ENCODE measurements at places on chromosomes 3 and 15.

GRCh38 chr15:68512598-68512997 lies 66.2 kb upstream of the CORO2B start:
- DNase-seq, result no peak

DNA sequence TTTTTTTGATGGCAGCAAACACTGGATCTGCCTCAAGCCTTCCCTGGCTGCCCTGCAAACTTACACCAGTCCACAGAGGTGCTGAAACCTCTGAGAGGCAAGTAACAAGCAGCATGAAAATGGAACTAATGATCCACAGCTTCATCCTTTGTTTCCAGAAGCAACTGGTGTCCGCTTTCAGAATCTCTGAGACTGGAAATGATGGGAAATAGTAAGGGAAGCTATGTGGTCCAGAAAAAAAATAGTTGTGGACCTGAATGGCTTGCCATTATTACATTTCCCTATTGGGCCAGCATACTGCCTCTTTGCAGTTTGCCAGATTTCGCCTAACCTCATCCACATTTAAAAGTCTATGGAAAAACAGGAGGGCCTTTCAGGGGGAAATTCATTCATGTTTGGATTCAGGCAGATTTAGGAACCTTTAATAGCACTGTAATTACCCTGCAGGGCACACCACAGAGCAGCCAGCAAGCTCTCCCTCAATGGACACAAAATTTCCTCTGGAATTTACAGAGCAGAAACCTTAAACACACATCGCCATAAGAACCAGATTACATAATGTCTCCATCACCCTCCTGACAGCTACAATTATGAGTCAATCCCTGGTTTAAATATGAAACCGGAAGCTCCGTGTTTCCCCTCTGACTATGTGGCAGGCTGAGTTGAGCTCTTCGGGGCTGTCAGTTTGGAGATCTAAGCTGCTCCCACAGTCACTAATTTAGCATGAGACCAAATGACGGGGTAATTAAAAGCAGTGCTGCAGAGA lies 134.4 kb downstream of the TMCO5A start:
- DNase-seq, result peak; percentile 68

- DNase-seq, result no peak
These were observed 2.5 kb upstream of the FHIT start for GRCh38 chr3:61253756-61254155.

- peak; percentile 86 for DNase-seq
These were observed 11.3 kb downstream of the PRICKLE2 start for GRCh38 chr3:64213962-64214379.

GRCh38 chr3:11272906-11273574 lies 843 bp downstream of the ATG7 start:
- no peak for DNase-seq

GRCh38 chr3:94258851-94259250 lies 196.0 kb downstream of the NSUN3 start:
- no peak for DNase-seq

DNA sequence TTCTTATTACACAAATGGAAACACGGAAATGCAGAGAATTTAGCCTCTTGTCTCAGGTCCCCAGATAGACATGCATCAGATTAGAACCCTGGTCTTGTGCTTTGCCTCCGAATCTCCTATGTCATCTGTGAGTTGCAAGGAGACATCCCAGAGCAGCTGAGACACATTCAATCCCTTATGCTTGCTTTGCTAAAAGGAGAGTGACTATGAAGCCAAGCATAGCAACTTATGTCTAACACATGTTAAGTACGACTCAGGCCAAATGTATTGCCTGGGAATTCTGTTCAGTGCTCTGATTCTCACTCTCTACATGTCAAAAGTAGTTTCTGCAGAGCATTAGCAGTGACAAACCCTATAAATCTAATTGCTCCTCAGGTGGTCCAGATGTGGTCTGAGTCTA lies 30.6 kb upstream of the LRRC3B start:
- DNase-seq, result no peak

- DNase-seq, result no peak
These were observed 230.8 kb upstream of the TBC1D5 start for GRCh38 chr3:17972959-17973906.

DNA sequence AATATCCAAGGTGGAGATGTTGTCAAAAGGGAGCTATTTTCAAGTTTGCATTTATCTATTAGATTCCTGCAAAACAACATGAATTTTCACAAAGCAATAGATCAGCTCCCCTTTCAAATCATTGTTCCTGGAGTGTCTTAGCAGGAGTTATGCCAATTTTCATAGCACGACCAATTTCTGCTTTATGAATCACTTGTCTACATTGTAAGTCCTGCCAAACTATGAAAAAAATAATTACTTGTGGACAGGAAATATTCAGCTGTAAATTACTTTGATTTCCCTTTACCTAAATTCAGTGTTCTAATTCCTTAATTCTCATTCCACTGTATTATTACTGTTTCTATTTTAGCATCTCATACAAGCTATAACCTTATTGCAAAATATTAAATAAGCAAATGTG lies 1289.6 kb downstream of the NSUN3 start:
- DNase-seq, result no peak

- DNase-seq, result no peak
These were observed 28.8 kb upstream of the IGSF11 start for GRCh38 chr3:119063471-119063870.

GRCh38 chr3:36893826-36894225 lies 51.0 kb downstream of the TRANK1 start:
- DNase-seq, result no peak

DNA sequence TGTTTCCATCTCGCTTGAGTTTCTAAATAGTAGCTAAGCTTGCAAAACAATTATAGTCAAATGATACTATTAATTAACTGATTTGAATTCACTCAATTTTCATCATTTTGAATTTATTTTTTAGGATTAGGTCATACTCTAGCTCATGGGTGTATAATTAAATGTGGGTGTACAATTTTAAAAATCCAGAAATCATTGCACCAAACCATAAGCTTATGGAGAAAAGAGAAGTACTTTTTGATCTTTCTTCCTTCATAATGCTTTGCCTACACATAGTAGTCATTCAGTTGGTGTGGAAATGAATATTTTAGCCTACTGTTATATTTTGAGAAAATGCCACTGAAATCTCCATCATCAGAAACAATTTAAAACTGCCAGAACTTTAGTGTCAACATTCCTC lies 175.1 kb downstream of the CD47 start:
- DNase-seq, result no peak

DNA sequence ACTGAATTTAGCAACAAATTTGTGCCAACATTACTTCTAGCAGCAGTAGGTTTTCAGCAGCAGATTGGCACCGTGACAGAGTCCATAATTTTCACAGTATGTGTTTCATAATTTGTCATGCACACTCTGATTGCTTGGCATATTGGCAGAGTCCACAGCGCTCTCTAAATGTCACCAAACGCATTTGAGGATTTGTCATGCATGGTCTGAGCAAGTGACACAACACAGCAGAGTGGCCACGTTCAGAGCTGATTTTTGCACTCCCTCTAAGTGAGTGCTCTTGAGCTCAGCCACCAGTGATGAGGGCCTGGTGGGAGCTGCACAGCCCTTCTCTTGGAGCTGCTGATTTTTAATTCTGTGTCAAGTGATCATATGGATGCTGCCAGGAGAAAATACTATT lies 1270.8 kb downstream of the ROBO1 start:
- DNase-seq, result no peak

DNA sequence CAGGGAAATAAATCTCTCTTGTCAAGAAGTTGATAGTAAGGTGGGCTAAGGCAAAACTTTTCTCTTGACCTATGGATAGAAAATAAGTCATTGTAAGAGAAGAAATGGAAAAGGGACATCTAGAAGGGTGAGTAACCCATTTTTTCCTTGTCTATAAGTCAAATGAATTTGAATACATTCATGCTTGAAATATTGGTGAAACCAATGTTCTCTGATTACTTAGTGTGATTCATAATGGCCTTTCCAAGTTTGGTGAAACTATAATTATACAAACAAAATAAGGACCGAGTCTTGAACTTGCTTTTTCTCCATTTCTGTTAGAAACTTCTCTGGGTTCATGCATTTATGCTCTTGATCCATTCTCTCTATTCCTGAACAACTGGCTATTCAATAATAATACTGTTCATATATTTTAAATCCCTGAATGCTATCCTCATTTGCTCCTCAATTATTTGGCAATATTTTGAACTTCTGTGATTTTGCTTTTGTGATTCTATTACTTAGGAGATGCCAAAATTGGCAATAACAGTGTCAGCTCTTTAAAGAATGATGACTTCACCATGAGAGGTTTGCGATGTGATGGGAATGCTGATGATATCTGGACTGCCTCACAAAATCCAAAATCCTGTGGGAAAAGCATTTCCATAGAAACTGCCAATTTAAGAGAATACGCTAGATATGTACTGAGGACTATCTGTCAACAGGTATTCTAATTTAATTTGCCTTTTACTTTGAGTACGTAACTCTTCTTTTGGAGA lies 12.3 kb downstream of the P2RY12 start:
- no peak for DNase-seq

DNA sequence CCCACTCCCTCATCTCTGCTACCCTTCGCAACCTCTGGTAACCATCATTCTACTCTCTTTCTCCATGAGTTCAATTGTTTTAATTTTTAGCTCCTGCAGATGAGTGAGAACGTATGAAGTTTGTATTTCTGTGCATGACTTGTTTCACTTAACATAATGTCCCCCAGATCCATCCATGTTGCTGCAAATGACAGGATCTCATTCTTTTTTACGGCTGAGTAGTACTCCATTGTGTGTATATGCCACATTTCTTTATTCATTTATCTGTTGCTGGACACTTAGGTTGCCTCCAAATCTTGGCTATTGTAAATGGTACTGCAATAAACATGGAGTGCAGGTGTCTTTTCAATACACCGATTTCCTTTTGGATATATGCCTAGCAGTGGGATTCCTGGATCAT lies 12.1 kb downstream of the GALK2 start:
- no peak for DNase-seq

- DNase-seq, result no peak
These were observed 5.3 kb downstream of the IP6K2 start for GRCh38 chr3:48711727-48712126.

DNA sequence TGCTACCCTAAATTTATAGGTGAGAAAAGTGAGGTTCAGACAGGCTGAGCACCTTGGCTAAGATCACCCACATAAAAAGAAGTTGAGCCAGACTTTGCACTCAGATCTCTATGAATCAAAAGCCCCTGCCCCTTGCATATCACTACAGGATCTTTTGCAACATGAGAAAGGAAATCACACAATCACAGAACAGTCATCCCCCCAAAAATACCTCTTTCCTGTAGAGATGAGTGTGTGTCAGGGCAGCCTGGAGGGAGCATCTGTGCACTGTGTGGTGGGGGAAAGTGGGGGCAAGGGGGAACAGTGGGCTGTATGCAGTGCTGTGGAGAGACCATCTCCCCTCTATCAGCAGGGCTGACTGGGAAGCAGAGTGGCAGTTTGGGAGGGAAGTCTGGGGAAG lies 46.6 kb downstream of the EPHB3 start:
- no peak for DNase-seq

DNA sequence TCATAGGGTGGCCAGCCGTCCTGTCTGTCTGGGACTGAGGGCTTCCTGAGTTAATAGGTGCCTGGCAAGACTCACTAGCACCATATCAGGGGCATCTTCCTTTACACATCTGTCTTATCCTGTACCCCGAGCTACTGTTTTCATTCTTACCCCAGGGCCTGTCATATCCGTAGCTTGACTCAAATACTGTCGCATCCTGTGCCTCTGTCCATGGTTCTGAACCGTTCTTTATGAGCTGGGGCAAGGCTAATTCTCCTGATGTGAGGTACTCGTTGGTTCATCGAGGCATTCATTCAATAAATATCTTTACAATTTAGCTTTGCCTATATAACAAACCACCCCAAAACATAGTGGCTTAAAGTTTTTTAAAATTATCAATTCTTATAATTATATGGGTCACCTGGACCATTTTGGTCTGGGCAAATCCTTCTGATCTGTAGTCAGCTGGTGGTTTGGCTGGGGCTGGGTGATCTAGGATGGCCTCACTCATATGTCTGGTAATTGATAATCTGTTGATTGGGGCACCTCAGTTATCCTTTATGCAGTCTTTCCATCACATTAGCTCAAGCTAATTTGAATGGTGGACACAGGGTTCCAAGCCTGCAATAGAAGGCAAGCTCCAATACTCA lies 121.2 kb downstream of the TLE3 start:
- DNase-seq, result peak; percentile 65

DNA sequence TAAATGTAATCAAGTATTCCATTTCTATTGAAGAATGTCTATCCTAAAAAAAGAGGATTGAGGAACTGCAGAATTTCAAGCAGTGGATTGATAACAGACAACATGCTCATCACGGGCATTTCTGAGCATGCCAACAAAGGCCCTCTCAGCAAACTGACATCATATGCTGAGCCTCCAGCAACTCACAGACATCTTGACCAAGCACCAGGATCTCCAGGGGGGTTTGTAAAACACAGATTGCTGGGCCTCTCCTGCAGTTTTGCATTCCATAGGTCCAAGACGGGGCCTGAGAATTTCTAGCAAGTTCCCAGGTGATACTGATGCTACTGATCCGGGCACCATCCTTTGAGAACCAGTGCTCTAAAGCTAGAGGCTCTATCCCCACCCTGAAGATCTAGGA lies 85.0 kb downstream of the FOXP1 start:
- no peak for DNase-seq

- DNase-seq, result no peak
These were observed 37.2 kb downstream of the TRIM42 start for GRCh38 chr3:140715035-140715434.

- DNase-seq, result no peak
These were observed 605.5 kb downstream of the FHIT start for GRCh38 chr3:60645801-60646200.

- no peak for DNase-seq
These were observed 234.0 kb downstream of the PLCL2 start for GRCh38 chr3:17118771-17119170.

GRCh38 chr3:152176998-152177397 lies 91.7 kb upstream of the MBNL1 start:
- no peak for DNase-seq

DNA sequence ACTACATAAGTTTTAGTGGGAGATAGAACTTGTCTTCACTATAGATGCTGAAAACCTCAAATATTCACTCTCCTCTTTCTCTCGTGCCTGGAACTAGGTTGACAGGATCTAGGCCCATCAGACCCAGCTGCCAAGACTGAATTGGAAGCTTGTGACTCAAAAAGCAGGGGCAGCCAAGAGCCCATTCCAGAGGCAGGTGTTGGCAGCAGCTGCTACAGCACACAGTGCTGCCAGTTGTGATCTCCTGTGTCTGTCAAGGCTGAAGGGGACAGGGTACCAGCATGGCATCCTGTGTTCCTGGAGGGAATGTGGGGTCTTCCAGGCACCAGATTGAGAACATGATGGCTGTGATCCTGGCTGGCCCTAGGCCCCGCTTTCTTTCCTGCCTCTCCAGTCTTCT lies 92.5 kb upstream of the MB21D2 start:
- DNase-seq, result no peak

DNA sequence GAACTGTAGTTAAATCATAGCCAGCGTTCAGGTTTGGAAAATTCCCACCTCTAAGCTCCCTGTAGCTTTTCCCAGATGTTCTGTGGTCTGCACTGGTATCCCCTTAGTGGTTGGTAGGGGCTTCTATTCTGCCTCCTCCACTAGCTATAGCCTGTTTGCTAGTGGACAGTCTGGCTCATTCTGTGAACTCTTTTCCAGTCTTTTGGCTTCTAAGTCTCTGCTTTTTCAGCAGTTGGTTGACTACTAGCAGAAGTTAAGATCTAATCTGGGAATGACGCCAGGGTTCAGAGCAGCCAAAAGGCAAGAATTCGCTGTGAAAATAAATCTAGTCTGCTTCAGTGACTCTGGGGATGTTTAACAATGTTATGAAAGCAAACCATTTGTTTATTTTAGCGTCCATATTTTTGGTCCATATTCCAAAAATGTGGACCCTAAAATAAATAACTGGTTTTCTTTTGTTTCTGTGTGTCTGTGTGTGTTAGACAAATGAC lies 73.7 kb upstream of the WDR72 start:
- DNase-seq, result no peak

Measured in urothelium cell line (cell line).